ENCODE measurements at places on chromosomes 12 and 14.

DNA sequence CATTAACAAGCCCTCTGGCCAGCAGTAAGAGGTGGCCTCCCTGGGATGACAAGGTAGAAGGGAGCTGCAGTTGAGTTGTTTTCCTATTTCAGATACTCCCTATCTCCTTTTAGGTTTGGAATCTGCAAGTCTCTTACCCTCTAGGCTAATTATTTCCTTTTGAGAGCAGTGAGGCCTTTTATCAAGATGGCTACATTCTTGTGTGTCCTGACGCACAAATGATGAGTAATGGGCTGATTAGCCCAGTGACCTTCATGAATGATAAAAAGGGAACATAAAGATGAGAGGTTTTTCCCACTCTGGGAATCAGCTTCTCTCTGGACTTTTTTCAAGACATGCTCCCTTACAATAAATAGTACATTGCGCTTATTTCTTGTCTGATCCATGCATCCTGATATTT, 22.9 kb downstream of the DYRK2 start:
- no peak for DNase-seq

GRCh38 chr12:53267306-53267998, 647 bp upstream of the ESPL1 start:
- DNase-seq = no peak

- no peak for DNase-seq
These were observed 161.2 kb downstream of the TMX1 start for GRCh38 chr14:51401272-51401671.

- DNase-seq = no peak
These were observed 129.3 kb upstream of the SSTR1 start for GRCh38 chr14:38078393-38078792.

GRCh38 chr14:76880449-76880848, 54.2 kb downstream of the LRRC74A start:
- DNase-seq = no peak

DNA sequence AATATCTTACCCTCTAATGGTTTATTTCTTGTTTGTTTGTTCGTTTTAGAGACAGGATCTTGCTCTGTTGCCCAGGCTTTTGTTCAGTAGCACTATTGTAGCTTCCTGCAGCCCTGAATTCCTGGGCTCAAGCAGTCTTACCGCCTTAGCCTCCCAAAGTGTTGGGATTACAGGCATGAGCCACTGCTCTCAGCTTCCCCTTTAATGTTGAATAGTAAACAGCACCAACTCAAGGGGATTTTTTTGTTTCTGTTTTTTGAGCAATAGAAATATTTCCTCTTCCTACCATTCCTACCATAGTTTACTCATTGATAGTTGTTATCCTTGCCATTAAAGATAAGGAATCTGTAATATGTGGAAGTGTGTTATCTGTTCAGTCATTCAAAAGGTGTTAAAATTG, 10.7 kb downstream of the ARID4A start:
- DNase-seq = no peak

DNA sequence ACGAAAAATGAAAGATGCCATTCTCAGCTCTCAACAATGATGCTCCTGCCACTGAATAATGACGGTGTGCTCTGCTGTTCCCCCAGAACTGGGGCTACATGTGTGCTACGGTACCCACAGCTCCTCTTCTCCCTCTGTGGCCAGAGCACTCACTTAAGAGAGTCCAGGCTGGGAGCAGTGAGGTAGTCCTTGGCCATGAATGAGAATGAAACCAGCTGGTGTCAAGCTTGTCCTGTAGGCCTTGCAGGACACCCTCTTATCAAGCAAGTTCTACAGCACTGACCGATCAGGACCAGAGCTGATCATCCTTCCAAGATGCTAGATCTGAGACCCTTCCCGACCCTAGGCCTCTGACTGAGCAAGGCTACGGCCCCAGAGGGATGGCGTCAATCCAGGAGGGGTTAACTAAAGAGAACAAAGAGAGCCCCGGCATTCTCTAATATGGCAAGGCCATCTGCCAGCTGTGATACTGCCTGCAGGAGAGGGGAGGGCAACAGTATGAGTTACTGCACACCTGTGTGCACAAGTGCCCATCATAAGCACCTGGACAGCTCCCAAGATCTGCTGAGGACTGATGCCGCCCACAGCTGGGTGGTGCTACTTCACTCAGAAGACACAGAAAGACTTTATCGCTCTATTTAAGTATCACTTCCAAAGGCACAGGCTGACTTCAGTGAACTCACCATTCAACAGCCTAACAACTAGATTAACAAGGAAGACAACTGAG, 30.5 kb downstream of the APPL2 start:
- no peak for DNase-seq

DNA sequence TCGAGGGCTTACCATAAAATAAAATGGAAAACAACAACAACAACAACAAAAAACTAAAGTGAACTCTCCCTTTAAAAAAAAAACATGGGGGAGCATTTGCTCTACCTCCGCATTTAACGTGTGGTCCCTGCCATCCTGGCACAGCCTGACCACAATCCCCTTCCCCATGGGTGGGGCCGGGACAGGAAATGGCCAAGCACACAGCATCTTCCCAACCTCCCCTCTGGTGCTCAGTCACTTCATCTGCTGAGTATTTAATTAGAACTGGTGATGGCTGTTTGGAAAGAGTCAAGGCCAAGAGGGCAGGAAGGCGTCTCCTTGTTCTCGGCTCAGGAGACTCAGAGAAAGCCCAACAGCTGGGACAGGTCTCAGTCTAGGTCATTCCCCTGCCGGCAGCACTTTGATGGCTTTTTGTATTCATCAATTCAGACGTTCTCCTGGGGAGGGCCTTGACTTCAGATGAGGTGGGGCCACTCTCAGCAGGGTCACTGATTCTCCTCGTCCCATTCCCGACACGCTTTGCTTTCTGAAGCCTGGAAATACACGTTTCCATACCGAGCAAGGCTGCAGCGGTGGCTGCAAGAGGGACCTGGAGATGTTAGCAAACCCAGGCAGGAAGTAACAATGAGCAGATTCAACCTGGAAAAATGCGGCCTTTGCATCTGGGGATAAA, 44.4 kb downstream of the ANO2 start:
- DNase-seq = no peak

- DNase-seq = no peak
These were observed 239.8 kb upstream of the FAR2 start for GRCh38 chr12:28909291-28909690.

DNA sequence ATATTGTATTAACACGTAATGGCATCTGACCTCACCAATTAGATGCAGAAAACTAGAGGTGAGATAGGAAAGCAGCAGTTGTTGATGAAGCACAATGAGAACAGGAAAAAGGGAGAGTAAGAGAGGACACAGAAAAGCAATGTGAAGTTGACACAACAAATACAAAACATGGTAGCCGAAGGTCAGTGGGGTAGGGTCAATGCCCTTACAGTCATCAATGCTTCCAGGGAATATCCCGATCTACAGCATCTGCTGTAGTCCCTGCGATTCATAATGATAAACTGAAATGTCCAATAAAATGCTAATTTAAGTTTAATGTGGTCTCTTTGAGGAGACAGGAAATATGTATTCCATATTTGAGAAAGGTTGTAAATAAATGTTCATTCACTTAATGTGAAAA, 2.9 kb upstream of the COL2A1 start:
- no peak for DNase-seq

GRCh38 chr12:111767362-111768158, 827 bp downstream of the ALDH2 start:
- no peak for DNase-seq

GRCh38 chr12:48683534-48683933, 1.5 kb upstream of the KANSL2 start:
- no peak for DNase-seq

DNA sequence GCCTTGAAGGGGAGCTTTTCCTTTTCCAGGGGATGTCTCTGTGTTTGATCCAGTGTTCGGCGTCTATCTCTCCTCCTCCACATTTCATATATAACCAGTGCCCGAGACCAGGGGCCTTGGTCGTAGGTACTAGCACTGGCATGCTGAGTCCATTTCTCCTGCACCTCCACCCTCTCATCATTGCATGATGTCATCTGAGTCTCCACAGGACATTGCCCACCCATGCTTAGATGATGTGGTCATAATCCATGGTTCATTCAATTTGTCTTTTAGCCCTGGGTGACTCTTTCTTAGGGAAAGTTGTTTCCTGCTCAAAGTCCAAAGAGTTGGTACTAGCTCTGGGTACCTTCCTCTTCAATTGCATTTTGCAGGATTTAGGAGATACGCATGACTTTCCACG, 328.1 kb downstream of the BCL11B start:
- DNase-seq = no peak

GRCh38 chr12:67038486-67038885, 230.7 kb upstream of the CAND1 start:
- no peak for DNase-seq

DNA sequence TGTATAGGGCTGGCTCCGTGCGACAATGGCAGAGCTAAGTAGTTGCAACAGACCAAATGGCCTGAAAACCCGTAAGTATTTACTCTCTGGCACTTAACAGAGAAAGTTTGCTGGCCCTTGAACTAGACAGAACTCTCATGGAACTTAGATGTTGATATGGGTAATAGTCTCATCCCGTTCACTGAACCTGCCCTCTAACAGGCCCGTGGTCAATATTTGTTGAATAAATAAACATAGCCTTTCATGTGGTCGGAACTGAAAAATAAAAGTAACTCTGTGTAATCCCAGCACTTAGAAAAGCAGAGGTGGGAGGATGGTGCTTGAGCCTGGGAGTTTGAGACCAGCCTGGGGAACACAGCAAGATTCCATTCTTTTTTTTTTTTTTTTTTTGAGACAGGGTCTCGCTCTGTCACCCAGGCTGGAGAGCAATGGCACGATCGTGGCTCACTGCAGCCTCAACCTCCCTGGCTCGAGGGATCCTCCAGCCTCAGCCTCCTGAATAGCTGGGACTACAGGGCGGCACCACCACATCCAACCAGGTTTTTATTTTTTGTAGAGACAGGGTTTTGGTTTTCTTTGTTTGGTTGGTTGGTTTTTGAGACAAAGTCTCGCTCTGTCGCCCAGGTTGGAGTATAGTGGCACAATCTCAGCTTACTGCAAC, 29.7 kb downstream of the KDM2B start:
- DNase-seq = no peak

DNA sequence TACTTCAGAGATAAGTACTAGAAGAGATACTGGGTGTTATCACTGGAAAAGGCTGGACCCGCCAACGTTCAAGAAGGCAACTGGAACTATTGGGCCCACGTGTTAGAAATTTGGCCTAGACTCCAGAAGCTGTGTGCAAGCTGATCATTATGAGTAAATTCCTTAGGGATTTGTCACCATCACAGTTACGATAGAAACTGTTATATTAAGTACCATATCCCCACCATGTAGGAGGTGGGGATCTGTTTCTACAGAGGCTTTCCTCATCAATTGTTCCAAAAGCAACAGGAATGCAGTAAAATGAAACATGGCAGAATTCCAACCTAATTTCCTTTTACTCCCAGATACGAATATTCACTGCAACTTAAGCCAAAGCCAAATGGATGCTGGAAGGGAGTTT, 170.7 kb downstream of the NOVA1 start:
- no peak for DNase-seq

GRCh38 chr14:24863968-24864684, 185.8 kb downstream of the STXBP6 start:
- no peak for DNase-seq

DNA sequence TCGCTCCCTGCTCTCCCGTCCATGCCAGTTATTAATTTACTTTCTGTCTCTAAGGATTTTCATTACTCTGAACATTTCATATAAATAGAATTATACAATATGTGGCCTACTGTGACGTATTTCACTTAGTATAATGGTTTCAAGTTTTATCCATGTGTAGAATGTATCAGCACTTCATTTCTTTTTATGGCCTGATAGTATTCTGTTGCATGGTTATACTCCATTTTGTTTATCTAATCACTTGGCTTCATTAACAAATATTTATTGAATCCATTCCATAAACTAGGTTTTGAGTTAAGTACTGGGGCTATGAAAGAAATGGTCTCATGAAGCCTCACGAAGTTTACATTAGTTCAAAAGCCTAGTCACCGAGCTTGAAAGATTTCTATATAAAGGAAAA, 7.6 kb downstream of the GPR65 start:
- DNase-seq = no peak

- no peak for DNase-seq
These were observed 690.5 kb downstream of the C12orf50 start for GRCh38 chr12:87338681-87339080.

GRCh38 chr12:104569346-104570173, 112.8 kb downstream of the CHST11 start:
- DNase-seq = no peak

GRCh38 chr12:115383668-115384067, 699.7 kb upstream of the TBX3 start:
- DNase-seq = no peak

DNA sequence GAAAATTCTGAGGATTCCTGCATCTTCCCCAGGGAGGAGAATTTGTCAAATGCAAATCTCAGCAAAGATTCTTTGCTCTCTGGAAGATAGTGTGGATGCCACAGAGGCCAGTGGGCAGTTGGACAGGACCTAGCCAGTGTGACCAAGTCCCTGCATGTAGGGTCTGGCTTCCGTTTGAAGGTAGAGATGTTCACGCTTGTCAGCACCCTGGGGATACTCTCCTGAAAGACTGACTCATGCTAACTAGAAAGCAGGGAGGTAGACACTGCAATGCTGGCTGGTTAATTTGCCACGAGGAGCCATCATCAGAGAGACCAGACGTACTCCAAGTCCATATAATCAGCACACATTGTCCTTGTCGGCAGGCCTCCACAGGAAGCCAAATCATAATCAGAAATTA, 130.1 kb downstream of the SAMD4A start:
- no peak for DNase-seq

DNA sequence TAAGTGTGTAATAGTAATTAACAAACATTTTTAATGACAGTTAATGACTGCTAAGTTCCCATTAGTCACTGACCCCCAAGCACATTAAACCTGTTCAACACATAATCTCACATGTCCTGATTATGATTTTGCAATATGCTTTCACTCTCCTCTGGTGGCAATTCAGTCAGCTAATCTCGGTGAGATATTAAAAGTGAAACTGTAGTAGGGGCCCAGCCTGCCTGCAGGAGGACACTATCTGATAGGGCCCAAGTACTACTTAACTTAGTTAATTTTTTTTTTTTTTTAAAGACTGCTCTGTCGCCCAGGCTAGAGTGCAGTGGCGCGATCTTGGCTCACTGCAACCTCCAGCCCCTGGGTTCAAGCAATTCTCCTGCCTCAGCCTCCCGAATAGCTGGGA, 48.8 kb downstream of the CIT start:
- DNase-seq = no peak

Data from left forelimb (tissue), 1 donor.